Stimulated activated CD8-positive, alpha-beta memory T cell treated with anti-CD3 and anti-CD28 coated beads, Interleukin-2, amount 100 ng/mL, for 1 hour (primary cell): ENCODE measurements at places on chromosomes 4 and X.

- DNase-seq = no peak
Observed at GRCh38 chr4:17038510-17039176, 140.2 kb upstream of the LDB2 start.

GRCh38 chrX:11585174-11585573, 80.5 kb downstream of the ARHGAP6 start:
- DNase-seq = no peak

DNA sequence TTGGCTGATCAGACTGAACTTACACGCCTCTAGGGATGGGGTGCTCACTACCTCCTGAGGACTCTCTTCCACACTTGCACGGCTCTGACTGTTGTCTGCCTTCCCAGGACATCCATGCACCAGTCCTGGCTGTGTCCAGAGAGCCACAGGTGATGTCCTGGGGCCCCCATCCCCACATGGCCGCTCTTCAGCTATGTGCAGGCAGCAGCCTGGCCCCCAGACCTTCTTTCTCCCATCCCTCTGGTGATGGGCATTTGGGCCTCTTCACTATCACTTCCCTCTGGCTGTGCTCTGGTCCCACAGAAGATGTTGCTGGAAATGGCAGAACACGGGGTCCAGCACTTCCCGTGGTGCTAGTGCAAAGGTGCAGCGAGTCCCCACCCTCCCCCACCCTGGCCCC, 40.9 kb upstream of the HMX1 start:
- DNase-seq = no peak

DNA sequence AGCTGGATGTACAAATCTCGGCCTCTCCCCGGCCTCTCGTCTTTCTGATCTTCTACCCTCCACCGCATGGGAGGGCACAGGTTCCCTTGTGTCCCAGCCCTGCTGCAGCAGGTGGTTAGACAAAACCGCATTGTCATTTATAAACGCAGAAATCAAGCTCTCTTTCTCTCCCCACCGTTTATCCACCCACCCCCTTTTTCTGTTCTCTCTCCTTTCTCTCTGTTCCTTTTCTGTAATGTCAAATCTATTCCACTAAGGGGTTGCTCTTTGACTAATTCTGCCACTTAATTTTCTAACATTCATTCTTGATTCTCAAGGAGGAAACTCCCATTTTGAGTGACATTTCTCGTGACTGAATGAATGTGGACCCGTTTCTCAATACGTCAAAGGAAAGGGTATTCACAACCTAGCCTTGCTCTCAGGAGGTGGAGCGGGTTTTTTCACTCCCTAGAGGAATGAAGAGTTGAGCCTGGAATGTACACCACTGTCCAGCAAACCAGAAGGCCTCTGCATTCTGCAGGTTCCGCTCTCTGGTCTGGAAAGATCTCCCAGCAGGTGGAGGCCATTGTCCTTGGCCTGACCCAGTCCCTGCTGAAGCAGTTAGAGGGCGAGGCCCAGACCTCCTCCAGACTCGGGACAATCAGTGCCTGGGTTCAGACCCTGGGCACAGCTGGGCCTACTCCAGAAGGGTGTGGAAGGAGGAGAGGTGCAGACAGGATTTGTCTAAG, 70.9 kb upstream of the ENPP6 start:
- DNase-seq = no peak

- no peak for DNase-seq
Observed at GRCh38 chr4:105978684-105979296, 83.5 kb downstream of the NPNT start.

- no peak for DNase-seq
Observed at GRCh38 chrX:69016293-69016941, 148.8 kb downstream of the PJA1 start.
